ENCODE measurements at places on chromosomes 6 and 20. TPM values are rescaled to one million over a fixed set of nuclear protein-coding genes. Genes with fewer than 3 reads are reported as not detected.

GRCh38 chr6:135161411-135162395, 19.4 kb upstream of the MYB start:
- no peak for DNase-seq

DNA sequence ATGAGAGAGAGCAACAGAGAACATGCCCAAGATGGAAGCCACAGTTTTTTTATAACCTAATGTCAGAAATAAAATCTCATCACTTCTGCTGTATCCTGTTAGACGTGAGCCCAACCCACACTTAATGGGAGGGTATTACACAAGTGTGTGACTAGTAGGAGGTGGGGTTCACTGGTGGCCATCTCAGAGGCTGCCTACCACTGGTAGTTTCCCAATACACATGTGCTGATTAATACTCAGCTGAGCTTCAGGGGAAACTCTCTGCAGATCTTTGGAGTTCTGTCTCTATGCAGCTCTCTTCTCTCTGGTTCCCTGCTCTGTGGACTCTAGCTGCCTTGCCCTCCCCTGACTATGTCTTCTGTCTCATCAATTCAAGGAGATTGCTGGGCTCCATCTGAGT, 35.7 kb downstream of the CNBD2 start:
- DNase-seq = no peak

GRCh38 chr20:44431502-44432234, 44.0 kb upstream of the TTPAL start:
- DNase-seq = no peak

The MAS1L gene
- not detected for total RNA-seq

DNA sequence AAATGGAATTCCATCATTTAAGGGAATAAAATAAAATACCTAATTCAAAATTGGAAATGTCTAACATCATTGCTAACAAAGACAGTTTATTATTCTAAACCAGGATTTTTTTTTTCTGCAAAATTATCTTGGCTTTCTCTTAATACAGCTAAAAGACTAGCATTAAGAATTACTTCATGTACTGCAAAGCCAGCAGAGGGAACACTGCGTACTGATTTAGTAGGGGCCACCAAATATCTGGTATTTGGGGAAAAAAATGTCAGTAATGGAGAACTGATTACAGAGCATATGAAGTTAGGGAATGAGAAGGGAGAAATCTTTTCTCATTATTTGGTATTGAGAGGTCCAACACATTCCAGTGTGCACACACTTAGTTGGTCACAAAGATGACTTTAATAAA, 3.2 kb upstream of the SOX4 start:
- no peak for DNase-seq

- peak; percentile 91 for DNase-seq
Observed at GRCh38 chr6:109793792-109794191, 102.7 kb downstream of the FIG4 start.

DNA sequence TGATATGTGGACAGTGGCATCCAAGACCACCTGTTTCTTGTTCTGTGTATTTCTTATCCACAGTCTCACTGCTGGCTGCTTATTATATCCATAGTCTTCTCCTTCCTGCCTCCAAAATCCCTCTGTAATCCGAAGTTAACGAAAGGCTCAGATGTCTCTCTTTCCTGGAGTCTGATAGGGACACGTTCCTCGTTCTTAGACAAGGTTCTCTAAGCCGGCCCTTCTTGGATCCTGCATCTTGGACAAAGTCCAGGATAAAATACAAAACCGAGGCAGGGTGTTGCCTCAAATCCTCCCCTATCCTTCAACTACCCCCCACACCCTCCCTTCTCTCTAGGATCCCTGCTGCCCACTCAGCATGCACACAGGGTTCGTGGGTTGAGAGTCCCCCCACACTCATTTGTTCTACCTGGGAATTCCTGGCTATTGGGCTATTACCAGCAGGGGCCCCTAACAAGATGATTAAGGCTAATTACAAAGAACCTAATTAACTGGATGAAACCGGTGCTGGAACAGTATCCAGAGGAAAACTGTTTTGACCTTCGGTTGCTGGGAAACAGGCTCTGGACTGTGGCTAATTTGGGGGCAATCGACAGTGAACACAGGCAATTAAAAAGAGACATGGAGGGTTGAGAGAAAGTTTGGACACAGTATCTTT, 32.7 kb upstream of the MRPS10 start:
- DNase-seq = no peak

GRCh38 chr20:7933346-7933745, 6.9 kb downstream of the HAO1 start:
- no peak for DNase-seq

DNA sequence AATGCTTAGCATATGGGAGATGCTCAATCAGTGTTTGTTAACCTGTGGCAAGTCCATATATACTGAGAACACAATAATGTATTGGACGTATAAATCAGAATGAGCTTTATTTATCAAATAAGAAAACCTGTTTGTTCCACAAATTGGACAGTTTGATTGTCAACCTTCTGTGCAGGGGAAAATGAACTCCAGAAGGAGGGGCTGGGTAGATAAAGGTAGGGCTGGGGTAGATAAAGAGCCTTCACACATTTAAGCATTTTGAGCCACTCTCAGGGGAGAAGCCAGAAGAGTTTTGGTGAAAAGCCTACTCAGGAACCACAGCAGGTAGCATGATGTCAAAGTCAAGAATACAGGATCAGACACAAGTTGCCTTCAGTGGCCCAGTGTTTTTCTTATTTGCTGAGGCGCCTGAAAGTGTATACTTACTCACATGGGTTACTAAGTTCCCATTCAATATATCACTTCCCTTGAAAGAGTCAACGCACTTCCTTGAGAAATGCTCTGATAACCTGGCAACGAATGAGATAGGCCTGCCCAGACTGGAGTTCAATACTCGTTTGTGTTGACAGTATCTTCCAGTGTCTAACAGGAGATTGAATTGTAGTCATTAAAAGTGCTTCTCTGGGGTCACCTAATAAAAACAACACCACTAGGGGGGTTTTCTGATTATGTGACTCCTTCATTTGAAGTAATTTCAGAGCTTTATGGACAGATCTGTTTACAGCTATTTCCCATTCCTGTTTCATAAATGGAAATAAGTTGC, 263.9 kb upstream of the CITED2 start:
- no peak for DNase-seq

GRCh38 chr6:129186988-129187387, 304.1 kb downstream of the LAMA2 start:
- DNase-seq = no peak

DNA sequence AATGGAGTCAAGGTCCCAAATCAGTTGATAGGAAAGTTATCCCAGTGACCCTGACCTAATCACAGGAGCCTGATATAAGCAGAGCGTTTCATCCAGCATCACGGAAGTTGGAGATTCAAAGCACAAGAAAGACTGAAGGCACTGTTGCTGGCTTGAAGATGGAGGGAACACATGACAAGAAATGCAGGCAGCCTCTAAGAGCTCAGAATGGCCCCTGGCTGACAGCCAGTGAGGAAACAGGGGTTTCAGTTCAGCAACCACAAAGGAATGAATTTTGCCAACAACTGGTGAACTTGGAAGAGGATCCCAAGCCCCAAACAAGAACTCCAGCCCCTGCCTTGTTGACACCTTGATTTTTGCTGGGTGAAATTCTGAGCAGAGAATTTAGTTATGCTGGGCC, 778.5 kb downstream of the MAFB start:
- DNase-seq = no peak

DNA sequence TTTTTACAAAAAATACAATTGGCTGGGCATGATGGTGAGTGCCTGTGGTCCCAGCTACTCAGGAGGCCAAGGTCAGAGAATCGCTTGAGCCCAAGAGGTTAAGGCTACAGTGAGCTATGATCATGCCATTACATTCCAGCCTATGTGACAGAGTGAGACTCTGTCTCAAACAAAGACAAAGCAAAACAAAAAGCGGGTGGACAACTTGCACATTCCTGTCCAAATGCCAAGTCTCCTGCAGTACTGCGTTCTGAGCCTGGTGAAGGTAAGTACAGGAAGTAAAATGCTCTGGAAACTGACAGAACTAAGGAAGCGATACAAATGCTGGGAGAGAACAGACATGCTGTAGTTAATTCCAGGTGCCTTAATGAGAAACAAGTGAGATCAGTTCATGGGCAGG, 20.4 kb upstream of the TMEM242 start:
- no peak for DNase-seq

DNA sequence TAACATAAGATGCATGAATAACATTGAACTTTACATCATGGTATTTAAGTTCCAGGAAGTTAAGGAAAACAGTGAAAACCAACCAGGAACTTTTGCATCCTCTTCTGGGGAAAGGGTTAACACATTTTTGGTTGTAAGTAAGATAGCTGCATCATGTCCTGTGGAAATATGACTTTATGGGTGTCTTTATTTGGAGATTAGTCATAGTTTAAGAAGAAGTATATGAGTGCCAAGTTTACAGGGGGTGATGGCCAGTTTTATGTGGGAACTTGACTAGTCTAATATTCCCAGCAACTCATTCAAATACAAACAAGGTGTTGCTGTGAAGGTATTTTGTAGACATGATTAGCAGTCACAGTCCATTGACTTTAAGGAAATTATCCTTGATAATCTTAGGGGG, 78.0 kb downstream of the PDE10A start:
- no peak for DNase-seq

DNA sequence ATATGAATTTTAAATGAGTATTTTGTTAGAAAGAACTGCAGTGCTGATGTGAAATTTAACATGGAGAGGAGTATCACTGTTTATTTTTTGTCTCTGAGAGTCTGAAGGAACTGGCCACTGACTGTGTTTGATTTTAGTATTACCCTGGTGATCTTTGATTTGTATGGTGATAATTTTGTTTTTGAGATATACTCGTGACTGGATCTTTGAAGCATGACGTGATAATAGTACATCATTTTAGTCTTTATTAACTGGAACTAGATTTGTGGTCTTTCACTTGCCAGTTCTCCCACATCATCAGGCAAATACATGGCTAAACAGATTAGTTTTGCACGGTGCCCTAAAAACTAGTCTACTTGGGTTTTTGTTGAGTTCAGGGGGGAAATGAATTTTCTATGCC, 55.5 kb downstream of the ARID1B start:
- DNase-seq = no peak

- no peak for DNase-seq
Observed at GRCh38 chr6:117483645-117484016, 1.2 kb downstream of the DCBLD1 start.

The BTN2A1 gene
- 23.0 TPM for total RNA-seq

DNA sequence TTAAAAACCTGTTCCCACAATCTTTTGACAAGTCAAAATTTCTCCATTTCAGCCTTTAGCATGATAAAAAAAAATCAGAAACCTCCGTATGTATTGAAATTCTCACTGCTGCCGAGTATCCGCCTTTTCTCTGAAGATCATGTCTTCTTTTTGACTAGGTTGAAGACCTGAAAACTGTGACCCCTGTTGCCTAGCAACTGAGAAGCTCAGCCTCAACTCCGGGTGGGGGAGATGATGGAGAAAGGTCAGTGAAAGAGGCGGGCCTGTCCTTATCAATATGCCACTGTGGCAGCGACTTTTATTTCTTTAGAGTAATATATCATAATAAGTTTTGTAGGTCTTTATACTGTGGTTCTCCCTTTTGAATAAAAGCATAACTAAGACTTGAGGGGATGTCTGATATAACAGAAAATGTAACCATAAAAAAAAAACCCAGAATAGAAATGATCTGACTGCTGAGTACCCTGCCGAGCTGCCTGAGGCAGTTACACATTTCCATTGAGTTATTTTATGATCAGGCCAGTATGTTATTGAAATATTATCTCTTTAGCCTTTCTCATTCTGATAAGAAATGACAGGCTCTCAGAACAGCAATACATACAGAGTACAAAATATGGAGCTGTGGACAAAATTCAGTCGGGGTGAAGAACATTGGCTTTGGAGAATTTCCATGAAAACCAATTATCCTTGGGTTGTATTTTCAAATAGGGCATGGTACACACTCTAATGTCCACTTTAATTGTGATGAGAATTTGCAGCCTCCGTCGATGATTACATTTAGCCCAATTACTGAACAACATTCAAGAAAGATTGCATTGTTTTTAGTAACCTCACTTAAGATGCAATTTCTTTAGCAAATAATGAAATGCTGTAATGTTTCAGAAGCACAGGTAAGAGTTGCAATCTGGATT, 136.7 kb upstream of the EEF1E1 start:
- DNase-seq = no peak

- DNase-seq = no peak
Observed at GRCh38 chr20:24784607-24785006, 164.5 kb upstream of the CST7 start.

DNA sequence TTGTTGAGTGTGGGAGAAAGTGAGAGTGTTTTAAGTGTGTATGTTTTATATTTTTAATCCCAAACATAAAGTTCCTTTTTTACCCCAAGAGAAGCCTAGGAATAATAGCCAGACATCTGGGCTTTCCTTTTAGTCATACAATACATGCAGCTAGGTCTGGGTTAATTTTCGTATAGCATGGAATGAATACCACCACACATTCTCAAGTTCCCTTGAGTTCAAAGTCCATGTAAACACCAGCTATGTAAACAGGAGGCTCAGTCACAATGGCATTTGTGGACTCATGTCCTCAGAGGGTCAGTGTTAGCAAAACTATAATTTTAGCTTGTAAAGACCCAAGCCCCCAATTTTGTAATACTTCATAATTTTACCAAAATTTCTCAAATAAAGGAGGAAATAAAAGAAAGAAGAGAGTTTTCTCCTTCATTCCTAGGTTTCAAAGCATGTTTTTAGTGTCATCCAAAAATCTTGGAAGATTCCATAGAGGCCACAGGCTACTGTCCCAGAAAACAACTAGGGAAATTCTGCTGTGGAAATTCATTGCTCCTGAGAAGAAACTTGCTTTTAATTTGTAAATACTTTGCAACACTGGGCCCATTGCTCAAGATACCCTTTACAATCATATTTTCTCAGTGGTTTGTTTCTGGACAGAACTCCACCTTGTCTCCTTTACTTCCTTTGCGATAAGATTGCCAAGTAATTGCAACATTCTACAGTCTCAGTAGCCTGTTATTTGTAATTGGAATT, 671.2 kb downstream of the COL12A1 start:
- peak; percentile 52 for DNase-seq

DNA sequence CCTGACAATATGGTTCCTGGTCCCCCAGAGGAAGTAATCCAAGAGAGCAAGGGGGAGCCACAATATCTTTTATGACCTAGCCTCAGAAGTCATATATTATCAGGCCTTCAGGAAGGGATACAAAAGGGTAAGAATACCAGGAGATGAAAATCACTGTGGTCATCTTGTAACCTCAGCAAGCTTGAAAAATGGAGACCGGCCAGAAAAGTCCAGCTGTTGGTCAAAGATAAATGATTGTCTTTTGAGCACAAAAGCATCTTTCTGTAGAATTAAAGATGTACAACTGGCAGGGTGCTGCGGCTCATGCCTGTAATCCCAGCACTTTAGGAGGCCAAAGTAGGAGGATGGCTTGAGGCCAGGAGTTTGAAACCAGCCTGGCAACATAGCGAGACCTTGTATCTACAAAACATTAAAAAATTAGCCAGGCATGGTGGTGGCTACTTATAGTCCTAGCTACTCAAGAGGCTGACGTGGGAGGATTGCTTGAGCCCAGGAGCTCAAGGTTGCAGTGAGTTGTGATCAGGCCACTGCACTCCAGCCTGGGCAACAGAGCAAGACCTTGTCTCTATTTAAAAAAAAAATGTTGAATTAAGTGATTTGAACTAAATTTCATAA, 118.0 kb upstream of the MARCKS start:
- no peak for DNase-seq
